Activated effector memory CD4-positive, alpha-beta T cell treated with anti-CD3 and anti-CD28 coated beads, Interleukin-2, amount 50 U/mL, for 16 hours (primary cell): ENCODE measurements at places on chromosomes 1 and 21.

DNA sequence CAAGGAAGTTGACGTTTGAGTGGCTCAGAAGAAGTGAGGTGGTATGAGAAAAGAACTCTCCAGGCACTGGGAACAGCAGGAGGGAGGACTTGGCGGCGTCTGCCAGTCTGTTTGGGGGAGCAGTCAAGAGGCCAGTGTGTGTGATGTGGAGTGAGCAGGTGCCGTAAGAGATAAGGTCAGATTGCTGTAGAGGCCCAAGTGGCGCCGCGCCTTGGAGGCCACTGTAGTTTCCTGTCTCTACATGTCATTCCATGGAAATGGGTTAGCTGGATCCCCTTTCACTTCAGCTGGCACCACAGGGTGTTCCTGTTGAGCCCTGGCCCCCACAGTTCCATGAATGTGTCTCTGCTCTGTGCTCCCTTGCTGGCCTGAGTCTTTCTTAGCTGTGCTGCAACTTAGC is 35.5 kb upstream of the PTPRF start:
- DNase-seq: no peak

- DNase-seq: no peak
Observed at GRCh38 chr1:181765451-181766026, 282.2 kb downstream of the CACNA1E start.

DNA sequence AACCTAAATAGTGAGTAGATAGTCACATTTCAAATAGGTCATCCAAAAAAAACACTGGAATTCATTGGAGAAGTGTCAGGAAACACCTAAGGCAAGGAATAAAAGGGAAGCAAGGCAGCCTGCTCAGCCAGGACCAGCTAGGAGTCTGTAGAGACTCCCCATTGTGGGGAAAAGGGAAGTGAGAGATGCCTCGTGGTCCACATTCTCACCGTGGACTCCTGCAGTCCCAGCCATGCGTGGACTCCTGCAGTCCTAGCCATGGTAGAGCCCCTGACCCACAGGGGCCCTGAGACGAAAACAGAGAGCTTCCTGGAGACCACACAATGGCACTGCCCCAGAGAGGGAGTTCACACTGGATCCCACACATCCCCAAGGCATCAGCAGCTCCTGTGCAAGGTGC is 97.5 kb downstream of the LRIG2 start:
- DNase-seq: no peak

GRCh38 chr1:77063118-77063517 is 156.1 kb downstream of the PIGK start:
- no peak for DNase-seq

DNA sequence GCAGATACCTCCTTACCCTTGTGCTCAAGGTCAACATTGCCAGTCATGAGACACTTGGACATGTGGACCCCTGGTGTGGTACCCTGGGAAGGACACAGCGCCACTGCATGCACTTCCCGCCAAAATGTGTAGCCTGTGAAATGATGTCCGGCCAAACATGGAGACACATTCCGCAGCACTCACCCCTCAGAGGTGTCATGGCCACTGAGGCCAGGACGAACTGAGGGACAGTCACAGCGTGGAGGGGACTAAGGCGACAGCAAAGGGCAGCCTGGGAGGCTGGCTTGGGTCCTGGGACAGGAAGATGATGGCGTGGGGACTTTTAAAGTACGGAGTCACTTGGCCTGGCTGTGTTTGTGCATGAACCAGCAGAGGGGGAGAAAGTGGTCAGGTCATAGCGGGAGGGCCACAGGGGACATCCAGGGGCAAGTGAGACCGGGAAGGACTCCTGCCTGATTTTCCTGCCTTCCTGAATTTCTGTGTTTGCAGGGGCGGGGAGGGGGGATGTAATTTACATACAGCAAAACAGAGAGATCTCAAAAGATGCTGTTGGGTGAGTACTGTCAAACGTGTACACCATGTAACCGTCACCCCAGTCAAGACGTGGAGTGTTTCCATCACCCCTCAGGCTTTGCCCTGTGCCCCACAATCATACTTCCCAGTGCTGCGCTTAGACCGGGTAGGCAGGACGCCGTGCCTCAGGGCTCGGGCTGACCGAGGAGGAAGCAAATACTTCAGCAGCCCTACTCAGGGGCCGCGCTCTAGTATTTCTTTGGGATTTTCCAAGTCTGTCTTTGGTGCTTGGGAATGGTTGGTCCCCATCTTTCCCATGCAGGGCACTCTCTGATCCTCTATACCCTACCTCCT is 45.2 kb downstream of the WDR4 start:
- DNase-seq: peak; percentile 50

- no peak for DNase-seq
Observed at GRCh38 chr1:167013108-167013929, 24.2 kb downstream of the MAEL start.

DNA sequence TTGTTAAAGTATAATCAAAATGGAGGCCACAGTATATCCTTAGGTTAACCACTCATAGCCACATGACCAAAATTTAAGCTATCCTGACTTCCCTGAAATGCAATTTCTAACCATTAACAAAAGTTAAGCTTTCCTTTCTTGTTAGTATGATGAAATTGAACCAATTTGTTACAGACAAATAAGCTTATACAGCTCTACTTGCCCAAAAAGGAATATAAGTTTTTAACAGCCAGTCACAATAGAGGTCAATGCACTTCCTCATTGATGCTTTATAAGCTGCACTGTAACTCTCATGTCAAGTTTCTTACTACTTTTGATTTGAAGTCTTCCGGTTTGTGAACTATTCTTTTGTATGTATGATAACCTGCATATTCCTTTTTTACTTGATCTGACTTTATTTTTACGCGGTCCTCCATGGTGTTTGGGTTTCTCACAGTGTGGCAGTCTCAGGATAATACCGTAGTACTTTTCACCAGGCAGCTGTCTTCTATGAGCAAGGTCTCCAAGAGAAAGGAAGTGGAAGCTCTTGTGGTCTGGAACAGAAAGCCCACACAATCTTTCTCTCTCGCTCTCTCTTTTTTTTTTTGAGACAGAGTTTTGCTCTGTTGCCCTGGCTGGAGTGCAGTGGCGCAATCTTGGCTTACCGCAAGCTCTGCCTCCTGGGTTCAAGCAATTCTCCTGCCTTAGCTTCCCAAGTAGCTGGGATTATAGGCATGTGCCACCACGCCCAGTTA is 331.6 kb downstream of the SRGAP2C start:
- no peak for DNase-seq

- DNase-seq: no peak
Observed at GRCh38 chr1:86069757-86070145, 86.8 kb downstream of the COL24A1 start.

DNA sequence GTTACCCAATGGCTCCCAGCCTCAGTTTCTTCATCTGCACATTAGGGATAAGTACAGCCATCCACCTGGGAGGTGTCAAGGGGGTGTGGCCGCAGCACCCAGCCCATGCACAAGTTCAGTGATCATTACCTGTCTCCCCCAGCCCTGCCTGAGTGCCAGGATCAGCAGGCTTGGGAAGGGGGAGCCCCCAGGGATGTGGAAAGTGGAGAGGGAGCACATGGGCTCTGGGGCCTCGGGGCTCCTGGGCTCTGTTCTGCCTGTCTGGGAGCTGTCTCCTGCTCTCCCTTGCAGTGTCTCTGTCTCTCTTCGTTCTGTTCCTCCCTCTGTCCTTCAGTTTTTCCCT is 10.8 kb upstream of the PADI1 start:
- DNase-seq: no peak

- no peak for DNase-seq
Observed at GRCh38 chr1:115705085-115705951, 63.2 kb downstream of the CASQ2 start.

GRCh38 chr1:47216278-47217059 is 15.6 kb downstream of the TAL1 start:
- DNase-seq: no peak

DNA sequence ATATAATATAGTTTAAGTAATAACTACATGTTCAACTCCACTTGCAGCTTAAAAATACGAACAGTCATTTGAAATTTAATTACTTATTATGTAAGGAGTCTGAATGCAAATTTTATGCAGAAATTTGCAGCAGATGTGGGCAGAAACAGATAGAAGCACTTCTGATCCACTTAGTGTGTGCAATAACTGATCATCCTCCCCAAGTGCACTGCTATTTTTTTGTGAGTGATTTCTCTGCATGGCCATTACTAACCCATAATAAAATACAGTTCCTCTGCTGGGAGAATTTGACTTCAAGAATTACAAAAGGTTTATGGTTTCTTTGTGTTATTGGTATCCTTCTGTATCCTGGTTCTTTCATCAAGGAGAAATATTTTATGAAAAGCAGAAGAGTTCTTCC is 611.5 kb upstream of the RGS18 start:
- no peak for DNase-seq

DNA sequence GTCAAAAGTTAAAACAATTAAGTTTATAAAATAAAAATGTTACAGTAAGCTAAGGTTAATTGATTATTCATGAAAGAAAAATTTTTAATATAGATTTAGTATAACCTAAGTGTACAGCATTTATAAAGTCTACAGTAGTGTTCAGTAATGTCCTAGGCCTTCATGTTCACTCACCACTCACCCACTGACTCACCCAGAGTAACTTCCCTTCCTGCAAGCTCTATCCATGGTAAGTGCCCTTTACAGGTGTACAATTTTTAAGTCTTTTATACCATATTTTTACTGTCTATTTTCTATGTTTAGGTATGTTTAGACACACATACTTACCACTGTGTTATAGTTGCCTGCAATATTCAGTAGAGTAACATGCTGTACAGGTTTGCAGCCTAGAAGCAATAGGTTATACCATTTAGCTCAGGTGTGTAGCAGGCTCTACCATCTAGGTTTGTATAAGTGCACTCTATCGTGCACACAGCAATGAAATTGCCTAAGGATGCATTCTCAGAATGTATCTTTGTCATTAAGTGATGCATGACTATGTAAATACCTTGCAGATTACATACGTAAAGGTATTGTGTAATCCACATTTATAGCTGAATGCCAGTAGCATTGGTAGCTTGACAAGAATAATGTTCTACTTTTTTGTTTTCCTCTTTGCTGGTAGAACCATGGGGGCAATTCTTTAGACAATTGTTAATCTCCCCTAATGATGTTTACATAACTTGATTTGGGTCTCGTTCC is 35.7 kb upstream of the GPR88 start:
- DNase-seq: no peak

GRCh38 chr21:21286170-21286798 is 288.1 kb downstream of the NCAM2 start:
- DNase-seq: no peak

GRCh38 chr1:3316340-3316943 is 138.0 kb upstream of the ARHGEF16 start:
- DNase-seq: no peak

GRCh38 chr1:228084797-228085196 is 2.3 kb downstream of the ARF1 start:
- DNase-seq: no peak
